Activated CD4-positive, alpha-beta T cell treated with anti-CD3 and anti-CD28 coated beads, Interleukin-2, amount 50 U/mL, for 24 hours (primary cell): ENCODE measurements at places on chromosomes 1 and 21.

GRCh38 chr1:42945164-42945563 lies 13.5 kb downstream of the SLC2A1 start:
- no peak for DNase-seq

- no peak for DNase-seq
Measured at GRCh38 chr1:93751377-93752250, 70.0 kb upstream of the BCAR3 start.

DNA sequence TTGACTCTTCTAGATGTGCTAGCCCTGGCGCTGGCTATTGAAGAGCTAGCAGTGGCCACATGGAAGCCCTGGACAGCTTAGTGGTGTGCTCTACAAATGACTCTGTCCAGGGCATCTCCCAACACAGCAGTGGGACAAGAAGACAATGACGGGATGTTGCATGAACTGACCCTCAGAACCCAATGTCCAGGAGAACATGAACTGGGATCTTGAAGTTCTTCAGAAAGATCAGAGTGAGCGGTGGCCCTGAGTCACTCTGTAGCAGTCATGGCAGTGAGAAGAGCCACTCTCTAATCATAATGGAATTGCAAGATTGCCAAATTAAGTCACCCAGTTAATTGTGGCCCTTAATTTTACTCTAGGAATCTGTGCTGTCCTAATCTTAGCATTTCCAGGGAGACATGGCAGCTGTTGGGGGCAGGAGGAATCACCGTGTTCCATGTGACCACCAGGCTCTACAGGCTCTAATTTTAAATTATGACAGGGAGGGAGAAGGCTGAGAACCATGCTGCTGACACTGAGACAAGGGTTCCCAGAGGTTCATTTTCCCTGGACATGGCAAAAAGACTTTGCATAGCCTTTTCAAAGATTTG lies 10.2 kb upstream of the OBSCN start:
- DNase-seq, result no peak

DNA sequence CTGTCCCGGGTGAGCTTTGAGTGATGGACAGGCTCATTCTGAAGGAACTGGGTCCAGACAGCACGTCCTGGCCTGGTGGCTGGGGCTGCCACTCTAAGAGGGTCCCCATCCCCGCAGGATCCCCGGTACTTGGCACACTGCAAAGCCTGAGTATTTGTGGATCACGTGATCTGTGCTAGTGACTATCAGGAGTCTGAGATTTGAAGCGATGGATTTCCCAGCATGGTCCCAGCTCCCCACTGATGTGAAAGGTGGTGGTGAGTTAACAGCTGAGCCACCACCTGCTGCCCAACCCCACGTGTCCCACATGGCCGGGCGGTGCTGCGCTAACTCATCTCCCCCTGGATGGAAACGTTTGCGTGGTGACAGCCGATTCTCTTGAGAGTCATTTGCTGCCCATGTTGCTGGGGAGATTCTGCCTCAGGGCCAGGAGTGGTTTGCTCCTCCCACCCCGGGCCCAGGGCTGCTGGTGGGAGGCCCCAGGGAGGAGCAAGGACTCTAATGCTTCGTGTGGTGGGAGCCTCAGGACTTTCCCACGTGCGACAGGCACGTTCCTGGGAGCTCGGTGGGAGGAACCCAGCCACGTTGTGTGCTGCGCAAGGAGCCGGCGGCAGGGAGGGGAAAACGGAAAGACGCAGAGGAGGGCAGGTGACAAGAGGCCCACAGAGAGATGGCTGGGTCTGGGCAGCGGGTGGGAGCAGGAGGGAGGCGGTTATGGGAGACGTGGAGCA lies 15.1 kb downstream of the FAAP20 start:
- DNase-seq, result no peak

DNA sequence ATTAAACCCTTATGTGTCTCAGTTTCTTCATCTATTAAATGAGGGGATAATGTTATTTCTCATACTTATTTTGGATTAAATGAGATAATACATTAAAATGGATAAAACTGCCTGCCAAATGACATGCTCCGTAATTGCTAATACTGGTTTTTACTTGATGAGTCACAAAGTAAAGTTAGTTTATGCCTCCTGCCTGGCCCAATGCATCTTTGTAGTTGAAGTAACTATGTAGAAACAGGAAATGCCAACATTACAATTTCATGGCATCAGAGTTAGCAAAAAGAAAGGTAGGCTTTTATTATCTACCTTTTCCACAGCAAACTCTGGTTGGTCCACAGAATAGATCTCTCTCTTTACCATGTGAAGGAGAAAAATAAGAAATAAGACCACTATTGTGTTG lies 214.5 kb downstream of the TBX15 start:
- no peak for DNase-seq

GRCh38 chr1:99598738-99599411 lies 47.0 kb upstream of the PALMD start:
- no peak for DNase-seq

GRCh38 chr1:5448486-5448885 lies 543.7 kb downstream of the NPHP4 start:
- no peak for DNase-seq

GRCh38 chr1:34914958-34915357 lies 14.5 kb downstream of the DLGAP3 start:
- no peak for DNase-seq

DNA sequence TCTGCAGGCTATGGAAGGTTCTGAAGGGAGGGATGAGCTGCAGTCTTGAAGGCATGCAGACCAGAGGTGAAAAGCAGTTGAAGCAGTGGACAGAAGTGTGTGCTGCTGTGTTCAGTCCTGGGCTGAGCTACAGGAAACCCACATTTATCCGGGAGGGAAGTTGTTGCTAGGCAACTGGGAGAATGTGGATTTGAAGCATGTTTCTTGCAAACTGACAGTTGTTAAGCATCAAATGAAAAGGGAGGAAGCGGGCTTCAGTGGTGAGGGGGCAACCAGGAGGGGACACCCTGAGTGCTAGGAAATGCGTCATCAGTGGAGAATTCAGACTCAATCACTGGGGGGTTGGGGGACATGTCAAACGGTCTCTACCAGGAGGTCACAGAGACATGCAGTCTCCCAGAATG lies 28.7 kb downstream of the ABCA4 start:
- no peak for DNase-seq

DNA sequence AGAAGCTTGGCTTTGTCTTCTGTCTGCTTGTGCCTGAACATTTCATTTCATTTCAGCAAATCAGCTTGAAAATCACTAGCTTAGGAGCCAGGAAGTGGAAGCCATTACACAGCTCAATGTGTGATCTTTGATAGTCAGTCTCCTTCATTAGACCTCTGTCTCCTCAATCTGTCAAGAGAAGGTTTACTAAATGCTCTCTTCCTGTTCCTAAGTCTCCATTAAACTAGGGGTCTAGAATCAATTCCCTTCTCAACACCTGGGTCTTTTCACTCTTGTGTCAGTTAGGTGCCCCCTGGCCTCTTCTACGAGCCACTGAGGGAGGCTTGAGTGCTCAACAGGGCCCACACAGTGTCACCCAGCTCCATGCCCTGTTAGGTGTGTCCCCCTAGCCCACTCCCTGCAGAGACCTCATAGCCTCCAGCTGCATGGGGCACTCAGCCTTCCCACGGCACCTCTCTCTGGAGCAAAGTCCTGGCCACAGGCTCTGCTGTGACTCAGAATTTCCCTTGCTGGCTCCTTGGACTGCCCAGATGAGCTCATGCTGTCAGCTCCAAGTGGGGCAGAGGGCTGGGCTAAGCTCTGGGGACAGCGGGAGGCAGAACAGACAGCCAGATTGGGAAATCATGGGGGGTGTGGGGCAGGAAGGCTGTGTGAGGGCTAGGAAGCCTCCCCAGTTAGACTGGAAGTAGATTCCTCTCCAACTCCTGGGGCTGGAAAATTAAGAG lies 115.7 kb upstream of the IPO9 start:
- no peak for DNase-seq

- DNase-seq, result no peak
Measured at GRCh38 chr1:4931486-4931885, 277.1 kb downstream of the AJAP1 start.

- DNase-seq, result no peak
Measured at GRCh38 chr1:36971852-36972618, 62.3 kb downstream of the GRIK3 start.

GRCh38 chr1:17795836-17796645 lies 40.9 kb downstream of the ACTL8 start:
- no peak for DNase-seq

GRCh38 chr1:1985375-1986050 lies 18.1 kb downstream of the CFAP74 start:
- no peak for DNase-seq

DNA sequence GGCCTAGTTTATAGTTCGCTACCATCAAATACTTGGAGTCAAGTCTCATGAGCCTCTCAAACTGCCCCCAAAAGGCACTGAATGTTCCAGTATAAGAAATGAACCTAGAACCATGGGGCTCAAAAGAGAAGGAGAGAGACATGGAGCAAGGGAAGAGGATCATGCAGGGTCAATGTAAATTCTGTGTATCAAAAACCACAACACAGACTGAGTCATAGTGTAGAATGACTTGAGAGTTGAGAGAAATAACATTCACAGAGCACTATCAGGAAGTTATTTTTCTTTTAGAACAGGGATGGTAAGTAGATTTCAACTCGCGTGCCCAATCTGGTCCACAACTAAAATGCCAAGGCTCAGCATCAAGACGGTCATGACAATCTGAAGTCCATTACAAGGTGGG lies 59.8 kb downstream of the GNG12 start:
- no peak for DNase-seq

DNA sequence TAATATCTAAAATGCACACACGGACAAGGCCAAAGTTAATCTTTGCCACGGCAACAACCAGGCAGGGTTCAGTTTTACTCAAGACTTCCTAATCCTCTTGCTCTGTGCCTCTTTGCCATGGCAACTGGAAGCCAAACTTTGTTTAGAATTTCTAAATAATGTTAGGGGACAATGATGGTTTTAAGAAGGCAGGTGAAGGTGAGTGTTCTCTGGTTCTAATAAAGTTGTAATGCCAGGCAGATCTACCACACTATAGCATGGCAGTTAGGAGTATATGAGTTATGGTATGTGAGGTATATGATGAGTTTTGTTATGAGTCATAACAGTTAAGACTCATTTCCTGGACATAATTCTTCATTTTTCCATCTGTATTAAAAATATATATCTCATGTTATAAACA lies 2.7 kb downstream of the PTPRC start:
- no peak for DNase-seq

- no peak for DNase-seq
Measured at GRCh38 chr1:41776891-41777441, 141.8 kb downstream of the HIVEP3 start.

- no peak for DNase-seq
Measured at GRCh38 chr1:913491-914130, 10.1 kb upstream of the SAMD11 start.

- no peak for DNase-seq
Measured at GRCh38 chr1:247216261-247216660, 39.6 kb upstream of the VN1R5 start.

- DNase-seq, result no peak
Measured at GRCh38 chr1:239619190-239619589, 232.8 kb downstream of the CHRM3 start.

GRCh38 chr1:219910716-219911115 lies 17.6 kb downstream of the SLC30A10 start:
- DNase-seq, result no peak

DNA sequence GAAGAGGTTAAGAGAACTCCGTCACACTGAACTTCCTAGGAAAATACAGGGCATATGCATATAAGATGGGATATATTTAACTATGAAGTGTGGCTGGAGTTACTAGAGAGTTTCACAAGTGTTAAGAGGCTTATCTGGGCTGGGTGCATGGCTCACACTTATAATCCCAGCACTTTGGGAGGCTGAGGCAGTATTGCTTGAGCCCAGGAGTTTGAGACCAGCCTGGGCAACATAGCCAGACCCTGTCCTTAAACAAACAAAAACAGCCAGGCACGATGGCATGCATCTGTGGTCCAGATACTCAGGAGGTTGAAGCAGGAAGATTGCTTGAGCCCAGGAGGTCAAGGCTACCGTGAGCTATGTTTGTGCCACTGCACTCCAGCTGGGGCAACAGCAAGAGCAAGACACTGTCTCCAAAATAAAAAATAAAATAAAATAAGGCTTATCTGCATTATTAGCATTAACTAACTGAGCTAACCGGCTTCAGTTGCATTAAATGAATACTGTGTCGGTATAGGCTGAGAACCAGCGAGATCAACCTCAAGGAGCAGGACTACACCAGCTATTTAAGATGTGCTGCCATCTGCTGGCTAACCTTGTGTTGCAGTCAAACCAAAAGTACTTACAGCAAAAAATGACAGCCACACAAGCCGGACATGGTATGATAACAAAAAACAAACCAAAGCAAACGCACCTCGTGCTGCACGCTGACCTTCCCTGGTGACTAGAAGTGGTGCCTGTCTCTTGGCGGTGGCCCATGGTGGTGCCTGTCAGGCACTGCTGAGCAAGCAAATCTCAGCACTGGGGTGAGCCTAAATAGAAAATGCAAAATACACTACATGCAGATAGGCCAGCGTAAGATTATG lies 19.7 kb upstream of the RBBP5 start:
- DNase-seq, result peak; percentile 43

DNA sequence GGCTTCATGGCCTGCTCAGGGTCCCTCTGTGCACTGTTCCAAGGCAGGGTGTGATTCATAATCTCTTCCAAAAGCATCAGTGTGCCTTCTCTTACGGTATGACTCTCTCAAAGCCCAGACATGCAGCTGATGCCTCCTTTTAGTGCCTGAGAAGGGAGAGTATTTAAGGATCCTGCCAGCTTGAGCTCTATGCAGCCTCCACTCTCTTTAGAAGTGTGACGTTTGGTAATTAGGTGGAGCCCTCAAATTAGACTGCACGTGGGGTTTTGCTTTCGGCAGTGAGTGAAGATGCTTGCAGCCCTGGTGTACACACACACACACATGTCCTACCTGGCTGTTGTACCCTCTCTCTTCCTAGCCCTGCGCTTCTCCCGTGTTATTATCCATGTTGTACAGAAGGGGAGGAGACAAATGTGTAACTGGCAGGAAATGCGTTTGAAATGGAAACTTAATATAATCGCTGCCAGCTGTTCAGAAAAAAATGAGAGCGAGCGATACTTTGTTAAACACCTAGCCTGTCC lies 2.6 kb upstream of the C1orf174 start:
- no peak for DNase-seq

- no peak for DNase-seq
Measured at GRCh38 chr1:227333423-227333822, 15.1 kb upstream of the CDC42BPA start.

GRCh38 chr1:114176366-114176765 lies 22.7 kb upstream of the SYT6 start:
- DNase-seq, result no peak

DNA sequence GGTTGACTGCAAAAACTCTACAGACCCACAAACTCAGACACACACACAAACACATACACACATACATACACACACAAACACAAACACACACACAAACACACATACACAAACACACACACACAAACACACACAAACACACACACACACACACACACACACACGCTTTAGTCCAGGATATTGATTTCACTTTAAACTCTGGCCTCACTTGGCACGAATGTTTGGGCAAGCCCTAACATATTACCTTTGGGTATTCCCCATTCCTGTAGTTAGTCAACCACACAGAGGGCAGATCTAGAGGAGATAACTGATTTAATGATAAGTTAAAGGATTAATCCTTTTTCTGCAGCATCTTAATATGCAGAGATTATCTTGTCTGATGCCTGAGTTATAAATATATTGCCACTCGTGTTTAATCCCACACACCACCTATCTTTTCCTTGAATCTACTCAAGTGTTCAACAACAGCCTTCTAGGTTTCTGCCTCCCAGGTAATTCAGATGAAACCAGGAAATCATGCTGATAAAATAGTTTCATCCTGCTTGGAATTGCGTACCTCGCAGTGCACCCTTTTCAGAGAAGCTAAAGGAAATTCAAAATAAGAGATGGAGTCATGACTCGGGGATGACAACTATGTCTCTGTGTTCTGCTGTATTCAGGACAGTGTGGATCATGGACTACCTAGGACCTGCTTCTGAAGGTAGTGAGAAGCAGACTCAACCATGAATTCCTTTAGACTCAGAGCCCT lies 14.5 kb upstream of the RUNX1 start:
- no peak for DNase-seq
